ENCODE measurements at places on chromosomes 12 and 14.

DNA sequence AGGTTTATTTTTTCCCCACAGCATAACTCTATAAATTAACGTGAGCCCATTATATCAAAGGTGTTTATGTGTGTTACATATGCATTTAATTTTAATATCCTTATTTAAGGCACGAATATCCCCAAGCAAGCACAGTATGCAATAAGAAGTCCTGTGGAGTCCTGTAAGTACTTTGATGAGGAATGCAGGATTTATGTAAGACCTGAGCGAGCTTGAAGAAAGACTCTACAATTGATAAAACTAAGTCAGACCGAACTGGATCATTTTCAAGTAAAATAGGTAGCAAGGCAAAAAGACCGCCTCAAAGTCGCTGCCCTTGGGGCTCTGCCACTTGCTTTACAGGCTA is 755 bp downstream of the SLC25A21 start:
- DNase-seq: no peak

- DNase-seq: no peak
Observed at GRCh38 chr14:60317609-60318008, 68.6 kb downstream of the PPM1A start.

- DNase-seq: no peak
Observed at GRCh38 chr12:2319737-2320506, 267.1 kb downstream of the CACNA1C start.

DNA sequence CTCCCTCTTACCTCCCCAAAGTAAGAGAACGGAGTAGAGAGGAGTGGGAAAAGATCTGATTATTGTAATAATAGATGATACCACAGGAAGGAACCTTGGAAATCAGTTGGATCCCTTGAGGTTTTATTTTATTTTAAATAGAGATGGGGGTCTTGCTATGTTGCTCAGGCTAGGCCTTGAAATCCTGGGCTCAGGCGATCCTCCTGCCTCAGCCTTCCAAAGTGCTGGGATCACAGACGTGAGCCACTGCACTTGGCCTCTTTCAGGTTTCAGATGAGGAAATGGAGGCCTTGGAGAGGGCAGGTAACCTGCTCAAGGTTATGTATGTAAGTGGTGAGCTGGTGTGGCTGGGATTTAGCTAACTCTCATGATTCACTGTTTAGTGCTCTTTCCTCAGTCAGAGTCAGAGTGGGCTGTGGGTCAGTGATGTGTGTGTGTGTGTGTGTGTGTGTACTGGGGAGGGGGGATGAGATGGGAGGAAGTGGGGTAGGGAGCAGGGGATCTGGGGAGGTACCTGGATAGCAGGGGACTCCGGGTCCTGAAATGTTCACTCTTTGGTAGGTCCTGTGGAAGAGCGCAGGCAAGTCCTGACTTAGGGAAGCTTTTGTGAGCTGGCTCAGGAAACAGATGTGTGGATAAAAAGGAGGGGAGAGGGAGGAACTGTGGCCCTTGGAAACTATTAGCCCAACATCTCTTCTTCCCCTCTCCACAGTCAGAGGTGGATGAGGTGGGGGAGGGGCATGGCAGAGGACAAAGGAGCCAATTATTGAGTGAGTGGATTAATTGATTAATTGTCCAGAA is 4.7 kb upstream of the CISTR start:
- no peak for DNase-seq

DNA sequence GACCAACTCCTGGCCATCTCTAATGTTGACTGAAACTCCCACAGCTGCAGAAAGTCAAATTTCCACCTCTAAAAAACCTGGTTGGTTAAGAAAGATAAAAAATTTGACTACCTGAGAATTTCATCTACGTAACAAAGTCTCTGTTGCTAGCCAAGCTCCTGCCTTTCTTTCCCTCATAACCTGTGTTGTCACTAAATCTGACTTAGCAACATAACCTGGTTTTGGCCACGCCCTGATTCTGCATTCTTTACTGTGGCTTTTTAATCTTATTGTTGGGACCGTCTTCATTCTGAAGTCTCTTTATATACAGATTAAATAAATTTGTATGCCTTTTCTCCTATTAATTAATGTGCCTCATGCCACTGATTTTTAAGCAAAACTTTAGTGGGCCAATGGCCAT is 16.1 kb upstream of the CD69 start:
- no peak for DNase-seq

Measured in Kasumi-1 (cell line).